ENCODE measurements at places on chromosomes 7 and 10.
A peak's percentile ranks its signal among the peaks of the same experiment; 100 is the strongest.

GRCh38 chr7:95608359-95609173 is 12.2 kb upstream of the PDK4 start:
- DNase-seq, result no peak

DNA sequence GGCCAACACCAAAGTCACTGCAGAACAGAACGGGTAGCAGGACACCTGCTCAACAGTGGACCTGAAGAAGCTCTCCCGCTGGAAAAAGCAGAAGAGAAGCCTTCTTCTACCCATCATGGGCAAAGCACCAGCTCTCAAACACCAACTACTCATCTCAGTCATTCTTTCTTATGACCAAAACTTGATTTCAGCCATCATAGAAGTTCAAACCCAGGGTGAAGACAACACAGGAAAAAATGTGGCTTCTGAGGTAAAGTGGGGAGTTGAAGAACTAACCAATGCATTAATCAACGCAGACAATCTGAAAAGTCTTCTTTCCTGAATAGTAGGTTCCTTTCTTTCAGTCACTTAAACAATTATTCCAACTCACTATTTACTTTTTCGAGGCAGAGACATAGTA is 83.3 kb downstream of the ELMO1 start:
- no peak for DNase-seq

DNA sequence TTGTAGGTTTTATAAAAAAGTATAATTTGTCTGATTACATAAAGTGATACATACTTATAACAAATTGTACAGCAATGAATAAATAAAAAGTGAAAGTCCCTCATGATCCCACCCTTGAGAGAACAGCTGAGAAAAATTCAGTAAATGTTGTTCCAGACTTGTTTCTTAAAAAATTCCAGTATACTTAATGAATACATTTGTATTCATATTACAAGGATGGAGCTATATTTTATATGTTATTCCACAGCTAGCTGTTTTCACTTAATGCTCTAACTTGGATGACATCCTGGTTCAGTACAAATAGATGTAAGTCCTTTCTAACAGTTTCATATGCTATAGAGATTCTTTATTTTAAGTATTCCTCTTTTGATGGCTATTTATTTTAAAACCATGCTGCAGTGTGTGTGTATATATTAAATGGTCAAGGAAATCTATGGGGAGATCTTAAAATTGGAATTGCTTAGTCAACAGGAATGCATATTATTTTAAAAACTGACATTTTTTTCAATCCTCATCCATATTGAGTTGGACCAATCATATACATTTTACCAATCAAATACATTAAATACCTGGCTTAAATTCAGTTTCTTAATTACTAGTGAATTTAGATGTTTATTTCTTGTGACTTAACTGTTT is 8.9 kb downstream of the STAMBPL1 start:
- DNase-seq, result no peak

DNA sequence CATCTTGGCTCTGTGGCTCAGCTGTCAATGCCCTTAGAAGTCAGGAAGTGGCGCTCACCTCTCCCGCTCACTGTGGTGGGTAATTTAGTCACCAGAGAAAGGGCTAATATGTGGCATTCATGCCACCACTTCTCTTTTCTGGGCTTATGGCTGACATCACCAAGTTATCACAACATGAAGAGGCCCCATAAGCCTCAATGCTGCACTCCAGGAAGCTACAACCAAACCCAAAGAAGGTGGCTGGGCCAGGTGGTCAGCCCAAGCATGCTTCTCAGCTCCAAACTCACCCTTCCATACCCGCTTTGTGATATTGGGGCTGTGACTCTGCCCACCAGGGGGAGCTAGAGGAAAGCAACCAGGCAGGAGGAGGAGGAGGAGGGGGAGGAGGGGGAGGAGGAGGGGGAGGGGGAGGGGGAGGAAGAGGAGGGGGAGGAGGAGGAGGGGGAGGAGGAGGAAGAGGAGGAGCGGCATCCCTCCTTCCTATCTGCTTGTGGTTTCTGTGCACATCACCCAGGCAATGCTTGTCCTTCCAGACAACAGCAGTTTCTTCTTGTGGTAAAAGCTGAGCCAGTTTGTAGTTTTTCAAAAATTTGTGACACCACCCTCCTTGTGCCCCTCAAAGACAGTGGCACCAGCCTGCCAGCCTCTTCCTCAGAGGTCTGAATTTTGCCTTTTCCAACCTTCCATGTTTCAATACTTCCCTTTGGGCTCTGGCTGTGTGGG is 42.1 kb downstream of the CYP26A1 start:
- peak; percentile 52 for DNase-seq

- no peak for DNase-seq
Observed at GRCh38 chr7:147182874-147183273, 1066.3 kb downstream of the CNTNAP2 start.

DNA sequence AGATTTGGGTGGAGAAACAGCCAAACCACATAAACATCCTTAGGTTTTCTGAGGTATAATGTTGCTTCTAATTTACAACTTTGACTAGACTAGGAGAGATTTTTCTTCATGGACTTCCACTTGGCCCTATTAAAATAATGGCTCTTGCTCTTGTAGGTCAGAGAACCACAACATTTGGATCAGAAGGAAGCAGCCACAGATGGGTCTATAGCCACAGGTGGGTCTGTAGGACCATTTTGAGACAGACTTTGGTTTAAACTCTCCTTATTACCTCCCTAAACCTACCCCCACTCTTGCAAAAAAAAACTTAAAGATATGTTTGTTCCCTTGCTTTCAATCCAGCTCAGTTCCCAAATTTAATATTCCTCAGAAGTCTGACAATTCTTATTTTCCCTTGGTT is 1260.8 kb downstream of the GATA3 start:
- no peak for DNase-seq

GRCh38 chr7:40072268-40072667 is 62.2 kb downstream of the MPLKIP start:
- DNase-seq, result no peak

GRCh38 chr10:96341219-96342182 is 17.3 kb downstream of the OPALIN start:
- DNase-seq, result no peak

- DNase-seq, result no peak
Observed at GRCh38 chr10:132550366-132551092, 12.9 kb downstream of the INPP5A start.

DNA sequence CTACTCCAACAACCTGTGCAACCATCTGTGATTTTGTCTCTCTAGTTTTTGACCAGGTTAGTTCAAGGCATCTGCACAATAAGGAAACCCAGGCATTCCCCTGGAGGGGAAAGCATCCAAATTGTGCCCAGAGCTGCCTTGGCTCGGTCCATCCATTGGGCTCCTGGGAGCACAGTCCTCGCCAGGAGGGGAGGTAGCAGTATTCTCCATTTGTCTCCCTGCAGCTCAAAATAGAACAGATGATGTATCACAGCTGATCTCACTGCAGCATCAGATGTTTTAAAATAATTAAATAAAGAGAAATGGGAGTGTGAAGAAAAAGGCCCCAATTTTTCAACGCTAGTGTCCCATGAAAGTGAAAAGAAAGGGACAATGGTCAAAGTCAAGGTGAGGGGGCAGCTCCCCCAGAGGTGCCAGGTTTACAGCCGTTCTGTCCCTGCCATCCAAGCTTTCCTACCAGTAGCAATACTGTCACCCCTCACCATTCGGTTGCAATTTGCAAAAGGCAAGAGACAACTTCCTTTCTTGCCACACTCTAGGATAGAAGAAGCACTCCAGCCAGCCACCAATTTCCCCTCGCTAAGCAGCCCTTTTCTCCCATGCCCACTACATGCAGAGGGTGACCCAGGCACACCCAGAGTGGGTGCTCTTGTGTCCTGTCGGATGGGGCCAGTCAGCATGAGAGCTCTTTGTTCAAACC is 43.7 kb downstream of the KCNMA1 start:
- DNase-seq, result no peak

GRCh38 chr10:23343591-23344240 is 881 bp downstream of the C10orf67 start:
- peak; percentile 38 for DNase-seq

- no peak for DNase-seq
Observed at GRCh38 chr10:112524641-112525040, 77.6 kb downstream of the VTI1A start.

GRCh38 chr10:78212786-78213175 is 179.1 kb downstream of the RPS24 start:
- no peak for DNase-seq

GRCh38 chr7:52257890-52258289 is 777.5 kb upstream of the POM121L12 start:
- DNase-seq, result no peak

DNA sequence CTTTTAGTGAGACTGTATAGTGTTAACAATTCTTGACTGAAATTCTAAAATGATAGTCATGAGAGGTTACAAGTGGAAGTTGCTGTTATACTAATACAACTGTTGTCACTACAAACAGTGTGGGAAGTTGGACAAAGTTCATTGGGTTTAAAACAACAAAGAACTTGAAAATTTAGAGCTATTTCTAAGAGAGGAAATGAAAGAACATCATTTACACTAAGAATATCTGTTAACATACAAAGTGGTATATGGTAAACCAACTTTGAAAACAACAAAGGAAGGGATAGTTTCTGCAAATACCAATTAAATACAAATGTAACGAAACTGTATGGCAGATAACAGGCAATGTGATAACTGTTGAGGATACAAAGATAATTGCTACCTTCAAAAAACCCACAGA is 11.6 kb downstream of the MTPN start:
- DNase-seq, result no peak

- DNase-seq, result no peak
Observed at GRCh38 chr10:70634011-70634410, 31.5 kb upstream of the PRF1 start.

GRCh38 chr10:86632951-86633350 is 21.4 kb upstream of the OPN4 start:
- no peak for DNase-seq

DNA sequence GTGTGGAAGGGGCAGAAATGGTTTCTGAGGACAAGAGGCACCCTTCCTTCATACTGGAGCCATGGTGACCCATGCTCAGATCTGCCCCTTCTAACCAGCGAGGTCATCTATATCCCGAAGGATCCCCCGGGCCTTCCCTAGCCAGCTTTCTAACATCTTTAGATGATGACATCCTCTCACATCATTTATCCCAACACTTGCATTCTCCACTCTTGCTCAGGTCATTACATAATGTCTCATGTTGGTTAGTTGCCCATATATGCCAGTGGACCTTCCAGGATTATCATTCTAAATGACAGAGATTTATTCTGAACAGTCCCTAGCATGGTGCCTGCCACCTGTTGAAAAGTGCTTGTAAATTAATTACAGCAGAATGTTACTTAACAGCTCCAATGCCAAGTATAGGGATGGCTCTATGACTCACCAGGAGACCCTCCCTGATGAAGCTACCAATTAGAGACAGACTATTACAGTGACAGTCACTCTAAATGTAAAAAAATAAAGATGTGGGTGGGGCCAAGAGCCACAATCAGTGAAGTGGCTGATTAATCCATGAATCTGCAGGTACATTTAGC is 22.6 kb upstream of the ABLIM1 start:
- DNase-seq, result no peak

DNA sequence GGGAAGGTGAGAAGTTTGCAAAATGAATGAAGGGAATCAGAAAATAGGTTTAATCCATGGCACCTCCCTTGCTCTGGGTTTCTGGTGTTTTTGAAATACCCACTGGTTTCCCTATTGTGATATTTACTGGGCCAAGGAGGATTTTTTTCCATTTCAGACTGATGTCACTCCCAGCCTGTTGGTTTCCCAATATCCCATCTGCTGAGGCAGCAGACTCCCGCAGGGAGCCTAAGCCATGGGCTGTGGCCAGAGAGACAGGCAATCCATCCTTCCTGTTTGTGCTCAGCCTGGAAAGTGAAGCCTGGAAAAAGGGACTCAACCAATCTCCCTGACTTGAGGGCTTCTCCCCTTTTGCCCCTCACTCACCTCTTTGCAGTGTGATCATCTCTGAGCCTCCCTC is 22.8 kb downstream of the FAM107B start:
- DNase-seq, result no peak

- DNase-seq, result no peak
Observed at GRCh38 chr10:102776779-102777456, 33.2 kb downstream of the WBP1L start.

- DNase-seq, result no peak
Observed at GRCh38 chr7:29453021-29453420, 110.6 kb upstream of the PRR15 start.

DNA sequence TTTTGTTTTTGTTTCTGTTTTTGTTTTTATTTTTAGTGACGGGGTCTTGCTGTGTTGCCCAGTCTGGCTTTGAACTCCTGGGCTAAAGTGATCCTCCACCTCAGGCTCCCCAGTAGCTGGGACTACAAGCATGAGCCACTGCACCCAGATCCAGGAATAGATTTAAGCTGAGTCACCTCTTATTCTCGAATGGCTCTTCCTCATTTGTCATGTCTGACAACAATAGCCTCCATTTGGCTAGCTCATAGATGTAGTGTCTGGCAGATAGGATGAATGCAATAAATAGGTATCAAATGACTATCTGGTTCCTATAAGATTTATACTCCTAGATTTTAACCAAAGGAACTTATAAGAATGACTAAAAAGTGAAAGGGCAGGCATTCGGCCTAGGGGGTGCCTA is 172.9 kb downstream of the TMEM26 start:
- no peak for DNase-seq

- no peak for DNase-seq
Observed at GRCh38 chr10:110833941-110834628, 37.6 kb upstream of the PDCD4 start.

DNA sequence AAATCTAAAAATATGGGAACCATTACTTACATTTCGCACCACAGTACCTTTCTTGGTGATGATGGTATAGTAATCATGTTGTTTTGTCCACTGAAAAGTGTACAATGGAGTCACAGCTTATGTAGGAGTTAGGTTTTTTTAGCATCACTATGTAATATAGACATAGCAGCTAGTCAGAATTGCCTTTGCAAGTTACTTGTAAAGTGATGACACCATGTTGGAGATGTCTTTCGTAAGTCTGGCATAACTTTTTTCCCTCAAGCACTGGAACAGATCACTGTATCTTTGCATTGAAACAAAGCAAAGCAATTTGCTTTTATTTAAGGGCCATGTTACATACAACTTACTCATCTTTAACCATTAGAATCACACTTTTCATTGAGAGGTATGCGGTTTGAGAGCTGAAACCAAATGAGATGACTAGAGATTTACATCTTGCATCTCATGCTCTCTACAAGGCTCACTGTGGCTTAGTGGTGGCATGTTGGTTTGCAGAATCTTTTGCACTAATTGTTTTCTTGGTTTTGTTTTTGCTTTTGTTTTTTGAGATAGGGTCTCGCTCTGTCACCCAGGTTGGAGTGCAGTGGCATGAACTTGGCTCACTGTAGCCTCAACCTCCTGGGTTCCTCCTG is 18.3 kb downstream of the UBN2 start:
- no peak for DNase-seq

- DNase-seq, result no peak
Observed at GRCh38 chr7:2807845-2808772, 36.0 kb downstream of the GNA12 start.
